ENCODE measurements at places on chromosomes 7 and 10.
A peak's percentile ranks its signal among the peaks of the same experiment; 100 is the strongest.

DNA sequence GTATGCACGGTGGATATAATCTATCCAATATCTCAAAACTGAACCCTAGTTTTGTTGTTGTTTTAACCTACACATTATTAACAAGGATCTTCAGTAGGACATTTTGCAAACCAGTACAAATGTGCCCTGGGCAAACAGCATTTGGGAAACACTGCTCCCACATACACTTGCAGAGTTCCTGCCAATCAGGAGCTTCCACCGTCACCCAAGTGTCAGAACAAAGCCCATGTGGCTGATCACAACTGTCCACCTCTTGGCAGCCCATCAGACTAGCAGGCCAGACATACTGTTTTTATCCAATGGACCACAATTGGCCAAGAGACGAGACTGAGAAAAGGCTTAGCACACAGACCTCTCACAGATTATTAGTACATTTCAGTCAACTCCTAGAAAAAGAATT, 200.4 kb downstream of the FAM107B start:
- DNase-seq = no peak

DNA sequence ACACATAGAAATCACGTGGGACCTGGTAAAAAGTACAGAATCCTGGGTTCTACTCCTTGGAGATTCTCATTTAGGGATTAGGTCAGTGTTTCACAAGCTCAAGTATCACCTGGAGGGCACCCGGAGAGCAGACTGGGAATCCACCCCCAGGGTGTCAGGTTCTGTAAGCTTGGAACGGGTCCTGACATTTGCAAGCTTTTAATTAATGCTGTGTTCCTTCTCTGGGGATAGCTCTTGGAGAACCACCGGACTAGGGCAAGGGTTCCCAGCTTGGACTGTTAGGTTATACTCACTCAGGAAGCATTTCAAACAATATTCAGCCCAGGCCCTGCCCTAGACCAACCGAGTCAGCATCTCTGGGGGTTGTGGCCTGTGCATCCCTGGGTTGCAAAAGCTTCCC, 23.0 kb downstream of the TCF7L2 start:
- no peak for DNase-seq

DNA sequence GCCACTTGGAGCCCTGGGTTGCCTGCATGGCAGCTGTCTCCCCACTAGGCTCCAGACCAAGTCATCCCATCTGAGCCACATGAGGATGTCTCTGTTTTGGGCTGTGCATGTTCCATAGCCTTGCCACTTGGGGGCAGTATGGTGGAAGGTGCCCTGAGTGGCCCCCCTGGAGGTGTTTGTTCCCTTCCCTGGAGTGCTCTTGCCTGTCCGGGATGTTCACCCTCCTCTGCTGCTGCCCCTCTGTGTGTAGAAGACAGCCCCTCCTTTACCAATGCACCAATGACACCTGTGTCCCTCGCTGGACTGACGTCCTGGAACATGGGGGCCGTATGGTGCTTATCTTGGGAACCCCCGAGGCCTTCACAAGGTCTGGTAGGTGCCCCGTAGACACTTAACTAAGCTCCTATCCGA, 100.2 kb downstream of the ACTR3B start:
- DNase-seq = no peak

DNA sequence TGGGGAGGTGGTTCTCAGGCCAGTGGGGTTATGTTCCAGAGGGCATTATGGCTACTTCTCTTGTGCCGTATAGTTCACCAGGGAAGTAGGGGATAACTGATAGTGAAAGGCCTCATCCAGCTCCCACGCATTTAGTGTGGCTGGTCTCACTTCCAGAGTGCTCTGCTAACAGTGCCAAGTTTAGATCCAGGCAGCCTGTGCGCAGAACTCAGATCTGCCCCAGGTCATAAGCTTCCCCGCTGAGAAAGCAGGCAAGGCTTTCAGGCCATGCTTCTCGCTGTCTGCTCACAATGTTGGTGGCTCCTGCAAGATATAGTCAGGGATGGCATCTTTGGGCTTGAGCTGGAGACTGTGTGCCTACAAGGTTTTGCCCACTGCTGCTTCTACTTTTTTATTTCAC, 11.3 kb downstream of the AGK start:
- DNase-seq = no peak

- DNase-seq = no peak
Observed at GRCh38 chr7:2621948-2622640, 9.7 kb upstream of the TTYH3 start.

DNA sequence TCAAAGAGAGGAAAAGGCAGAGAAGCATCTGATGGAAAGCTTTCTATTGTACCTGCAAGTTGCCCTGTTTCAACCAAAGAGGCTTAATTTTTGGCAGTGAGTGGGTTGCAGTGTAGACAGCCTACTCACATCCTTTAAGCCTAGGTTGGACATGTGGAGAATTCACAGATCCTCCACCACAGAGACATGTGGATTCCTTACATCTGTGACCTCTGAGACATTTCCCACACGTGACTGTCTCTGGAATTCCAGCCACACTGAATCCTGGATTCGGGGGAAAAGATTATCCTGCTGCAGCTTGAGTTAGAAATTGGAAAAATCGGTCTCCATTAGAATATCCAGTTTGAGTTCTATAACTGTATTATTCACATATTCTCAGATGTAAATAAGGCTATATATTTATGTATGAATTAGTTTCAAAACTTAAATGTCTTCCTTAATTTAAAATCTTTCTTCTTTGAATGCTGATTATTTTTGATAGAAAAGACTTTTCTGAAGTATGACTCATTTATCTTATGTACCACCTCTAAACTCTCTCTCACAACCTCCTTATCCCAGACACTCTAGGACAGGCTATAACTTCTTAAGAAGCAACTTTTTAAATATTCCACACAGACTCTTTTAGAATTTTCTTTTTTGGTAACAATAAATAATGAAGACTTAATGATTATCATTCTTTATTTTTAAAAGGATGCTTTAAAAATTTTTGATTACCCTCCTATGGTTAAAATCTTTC, 123.3 kb downstream of the TWIST1 start:
- peak; percentile 22 for DNase-seq

DNA sequence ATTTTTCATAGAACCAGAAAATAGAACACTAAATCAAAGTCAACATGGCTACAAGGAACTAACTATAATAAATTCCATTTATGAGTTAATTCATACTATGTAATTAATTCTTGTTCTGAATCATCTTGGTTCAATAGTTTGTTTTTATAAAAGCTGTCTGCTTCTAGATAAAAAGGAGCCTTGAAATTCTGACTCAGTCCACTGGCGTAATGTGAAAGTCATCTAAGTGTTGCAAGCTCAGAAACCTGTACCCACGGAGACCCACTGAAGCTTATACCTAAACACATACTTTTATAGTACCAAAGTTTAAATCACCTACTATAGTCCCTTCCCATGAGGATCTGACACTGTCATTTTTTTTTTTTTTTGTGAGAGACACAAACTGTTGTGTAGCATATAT, 489.4 kb downstream of the SEMA3D start:
- no peak for DNase-seq

- DNase-seq = no peak
Observed at GRCh38 chr10:113627836-113628235, 36.0 kb downstream of the NRAP start.

- DNase-seq = peak; percentile 61
Observed at GRCh38 chr10:24952707-24953645, 570 bp upstream of the PRTFDC1 start.

DNA sequence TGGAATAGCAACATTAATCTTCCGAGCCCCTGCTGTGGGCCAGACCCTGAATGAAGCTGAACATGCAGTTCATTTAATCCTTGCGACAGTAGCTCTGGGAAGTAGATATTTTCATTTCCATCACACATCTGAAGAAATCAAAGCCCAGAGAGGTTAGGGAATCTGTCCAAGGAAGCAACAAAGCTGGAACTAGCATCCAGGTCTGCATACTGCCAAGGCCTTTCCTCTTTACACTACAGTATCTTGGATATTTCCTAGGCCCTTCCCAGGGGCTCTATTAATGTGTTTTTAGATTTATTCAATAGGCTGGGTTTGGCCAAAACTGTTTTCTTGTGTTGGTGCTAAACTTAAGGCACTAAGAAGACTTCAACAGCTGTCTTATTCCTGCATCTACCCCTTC, 48.1 kb downstream of the FAM13C start:
- DNase-seq = no peak

DNA sequence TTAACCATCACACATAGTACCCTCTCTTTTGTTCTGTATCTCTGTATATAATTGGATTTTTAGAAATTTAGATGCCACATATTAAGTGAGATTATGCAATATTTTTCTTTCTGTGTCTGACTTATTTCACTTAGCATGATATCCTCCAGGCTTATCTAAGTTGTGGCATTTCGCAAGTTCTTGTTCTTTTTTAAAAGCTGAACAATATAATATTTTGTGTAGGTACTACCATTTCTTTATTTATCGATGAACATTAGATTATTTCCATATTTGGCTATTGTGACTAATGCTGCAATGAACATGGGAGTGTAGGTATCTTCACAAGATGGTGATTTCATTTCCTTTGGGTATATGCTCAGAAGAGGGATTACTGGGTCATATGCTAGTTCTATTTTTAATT, 295.0 kb downstream of the SUGCT start:
- DNase-seq = no peak

DNA sequence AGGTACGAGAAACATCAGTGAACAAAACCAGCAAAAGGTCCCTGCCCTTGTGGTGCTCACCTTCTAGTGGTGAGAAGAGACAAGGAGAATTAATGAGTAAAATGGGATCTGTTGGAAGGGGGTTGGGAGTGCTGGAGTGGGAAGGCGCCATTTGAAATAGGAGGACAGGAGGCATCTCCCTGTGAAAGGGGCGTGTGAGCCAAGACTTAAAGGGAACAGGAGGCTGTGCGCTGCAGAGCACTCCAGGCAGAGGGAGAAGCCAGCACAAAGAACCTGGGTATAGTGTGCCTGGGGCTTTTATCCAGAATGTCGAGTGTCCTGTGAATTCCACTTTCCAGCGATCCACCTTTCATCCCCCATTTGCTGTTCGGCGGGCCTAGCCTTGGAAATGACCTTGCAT, 497.9 kb upstream of the GALNT17 start:
- no peak for DNase-seq

DNA sequence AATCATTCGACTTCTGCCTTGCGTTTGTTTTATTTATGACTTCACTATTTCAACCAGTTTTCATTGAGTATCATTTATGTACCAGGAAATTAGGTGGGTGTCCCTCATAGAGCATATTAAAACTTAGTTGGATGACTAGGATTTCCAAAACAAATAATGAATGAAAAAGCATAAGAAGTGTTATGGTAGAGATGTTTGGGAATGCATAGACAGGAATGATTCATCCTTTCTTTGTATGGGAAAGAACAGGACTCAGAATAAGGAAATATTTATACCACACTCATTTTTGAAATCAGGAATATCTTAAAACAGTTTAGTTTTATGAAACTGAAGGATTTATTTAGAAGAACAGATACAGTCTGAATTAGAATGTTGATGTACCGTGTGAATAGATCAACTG, 315.7 kb downstream of the EXOC4 start:
- no peak for DNase-seq

- no peak for DNase-seq
Observed at GRCh38 chr10:101561068-101561915, 26.8 kb downstream of the POLL start.

- no peak for DNase-seq
Observed at GRCh38 chr7:30927040-30927439, 15.4 kb downstream of the AQP1 start.

DNA sequence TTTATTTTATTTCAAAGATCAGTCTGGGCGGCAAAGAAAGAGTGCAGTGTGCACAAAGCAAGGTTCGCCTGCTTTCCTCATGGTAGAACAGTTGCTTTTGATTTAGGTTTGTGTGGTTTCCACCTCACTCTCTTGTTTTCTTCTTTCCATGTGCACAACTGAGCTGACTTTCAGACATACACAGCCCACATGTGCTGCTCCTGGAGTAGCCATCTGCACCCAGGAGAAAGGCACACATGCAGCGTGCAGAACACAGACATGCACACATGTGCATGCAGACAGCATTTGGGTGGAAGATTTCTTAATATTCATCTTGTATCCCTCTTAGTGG, 302.1 kb downstream of the FZD1 start:
- no peak for DNase-seq

DNA sequence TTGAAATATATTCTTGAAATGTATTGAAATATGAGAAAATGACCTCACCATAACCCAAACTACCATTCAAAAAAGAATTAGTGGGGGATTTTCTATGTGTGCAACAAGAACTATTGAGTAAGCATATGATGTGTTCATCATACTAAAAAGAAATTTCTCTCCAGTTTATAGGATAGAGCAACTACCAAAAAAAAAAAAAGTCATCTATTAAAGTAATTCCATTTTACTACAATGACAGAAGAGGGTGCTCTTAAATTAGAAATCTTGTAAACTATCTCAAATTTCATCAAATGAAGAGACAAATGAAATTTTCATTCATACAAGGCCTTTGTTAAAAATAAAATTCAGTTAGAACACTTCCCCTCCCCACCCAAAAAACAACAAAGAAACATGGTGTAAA, 195.4 kb upstream of the PLXDC2 start:
- DNase-seq = no peak

- DNase-seq = no peak
Observed at GRCh38 chr7:124489925-124490324, 275.7 kb downstream of the GPR37 start.

DNA sequence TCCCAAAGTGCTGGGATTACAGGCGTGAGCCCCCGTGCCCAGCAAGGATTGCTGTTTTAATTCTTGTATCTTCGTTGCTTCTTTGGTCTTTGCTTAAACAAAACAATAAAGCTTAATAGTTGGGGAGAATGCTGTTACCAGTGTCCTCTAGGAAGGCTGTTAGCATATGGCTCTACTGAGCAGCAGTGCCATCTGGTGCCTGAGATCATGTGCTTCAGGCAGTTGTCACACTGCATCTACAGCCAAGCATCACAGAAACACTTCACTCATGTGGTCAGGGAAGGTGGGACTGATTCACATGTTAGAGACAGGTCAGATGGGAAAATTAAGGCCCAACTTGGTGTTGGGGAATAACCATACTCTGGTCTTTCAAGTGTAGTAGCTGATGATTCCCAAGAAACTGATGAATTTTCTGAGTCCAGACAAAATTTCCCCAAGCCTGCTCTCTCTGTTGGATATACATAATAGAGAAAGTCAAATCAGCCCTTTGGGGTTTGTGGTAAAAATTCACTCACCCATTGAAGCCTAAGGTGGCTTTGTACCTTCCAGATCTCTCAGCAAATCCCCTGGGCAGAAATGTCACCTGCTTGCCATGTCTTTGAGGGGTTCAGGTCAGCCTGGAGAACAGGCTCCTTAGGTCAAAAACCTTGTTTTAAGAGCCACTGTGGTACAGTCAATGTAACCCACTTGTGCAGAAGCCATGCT, 28.4 kb downstream of the UBE2D4 start:
- DNase-seq = peak; percentile 67

GRCh38 chr10:129772468-129773358, 191.4 kb downstream of the EBF3 start:
- no peak for DNase-seq

GRCh38 chr10:23512355-23513058, 73.6 kb downstream of the OTUD1 start:
- peak; percentile 34 for DNase-seq

- DNase-seq = no peak
Observed at GRCh38 chr10:5614155-5614721, 52.2 kb downstream of the ASB13 start.

DNA sequence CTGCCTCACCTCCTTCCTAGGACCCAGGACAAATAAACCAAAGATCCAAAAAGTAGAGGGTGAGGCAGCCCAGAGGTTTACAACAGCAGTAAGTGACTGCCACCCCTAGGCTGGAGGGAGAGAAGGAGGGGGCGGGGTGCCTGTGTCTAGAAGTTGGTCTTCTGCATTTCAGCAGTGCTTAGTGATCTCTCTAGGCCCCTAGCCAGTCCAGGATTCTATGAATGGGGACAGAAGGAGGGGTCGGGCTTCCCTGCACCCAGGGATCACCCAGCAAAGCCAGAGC, 62.8 kb upstream of the KDM7A start:
- no peak for DNase-seq
